ENCODE measurements at places on chromosomes 2 and 18.

GRCh38 chr2:119475225-119475856 is 43.7 kb downstream of the TMEM37 start:
- DNase-seq = no peak

DNA sequence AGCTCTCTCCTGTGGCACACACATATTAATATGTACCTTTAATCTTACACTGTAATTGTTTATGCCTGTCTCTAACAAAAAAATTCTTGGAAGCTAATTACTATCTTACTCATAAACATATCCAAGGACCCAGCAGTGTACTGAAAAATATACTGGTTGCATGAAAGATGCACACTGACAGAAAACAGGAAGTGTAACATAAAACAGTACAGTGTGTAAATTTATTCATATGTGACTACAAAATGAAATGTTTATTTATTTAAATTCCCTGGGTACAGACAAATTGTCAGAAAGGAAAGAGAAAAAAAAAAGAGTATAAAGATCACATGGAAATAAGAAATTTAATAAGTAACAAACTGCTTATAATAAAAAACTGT is 28.5 kb downstream of the TMEM131 start:
- DNase-seq = no peak

- DNase-seq = no peak
These were observed 213.9 kb downstream of the RAB3GAP1 start for GRCh38 chr2:135265960-135266490.

DNA sequence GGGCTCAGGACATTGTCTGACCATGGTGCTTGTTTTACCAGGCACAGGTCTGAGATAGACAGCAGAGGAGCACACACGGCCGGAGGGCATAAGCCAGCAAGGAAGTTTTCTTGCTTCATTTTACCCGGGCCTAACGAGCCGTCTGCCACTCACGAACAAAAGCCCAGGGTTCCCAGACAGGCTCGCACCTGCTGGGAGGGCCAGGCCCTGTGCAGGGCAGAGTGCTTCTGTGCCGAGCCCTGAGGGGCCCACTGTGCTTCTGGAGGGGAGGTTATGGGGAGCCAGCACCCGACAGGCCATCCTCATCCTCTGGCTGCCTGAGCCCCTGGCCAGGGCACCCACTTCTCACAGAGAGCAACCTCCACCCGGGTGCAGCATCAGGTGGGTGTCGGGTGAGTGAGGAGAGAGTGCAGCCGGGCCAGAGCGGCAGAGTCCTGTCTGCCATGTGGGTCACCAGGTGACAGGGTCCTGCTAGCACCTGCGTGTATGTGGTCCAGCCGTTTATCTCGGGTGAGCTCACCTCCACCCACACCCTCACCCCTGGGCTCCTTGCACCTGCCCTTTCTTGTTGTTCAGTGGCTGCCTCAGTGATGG is 297.9 kb downstream of the NDUFA10 start:
- no peak for DNase-seq

DNA sequence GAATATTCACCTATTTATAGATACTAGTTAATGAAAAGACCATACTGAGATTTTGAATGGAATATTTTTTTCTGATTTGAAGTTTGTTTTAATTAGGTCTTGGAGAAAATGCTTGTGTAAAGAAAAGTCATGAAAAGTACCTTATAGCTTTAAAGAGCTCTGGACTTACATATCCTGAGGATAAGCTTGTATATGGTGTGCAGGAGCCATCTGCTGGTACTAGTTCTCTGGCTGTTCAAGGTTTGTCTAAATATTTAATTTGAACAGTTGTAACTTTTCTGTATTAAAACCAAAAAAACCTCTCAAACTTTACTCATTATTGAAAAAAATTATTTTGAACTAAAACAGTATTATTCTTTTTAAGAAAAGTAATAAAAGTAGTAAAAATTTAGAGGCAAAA is 50.1 kb downstream of the UBR3 start:
- DNase-seq = no peak

DNA sequence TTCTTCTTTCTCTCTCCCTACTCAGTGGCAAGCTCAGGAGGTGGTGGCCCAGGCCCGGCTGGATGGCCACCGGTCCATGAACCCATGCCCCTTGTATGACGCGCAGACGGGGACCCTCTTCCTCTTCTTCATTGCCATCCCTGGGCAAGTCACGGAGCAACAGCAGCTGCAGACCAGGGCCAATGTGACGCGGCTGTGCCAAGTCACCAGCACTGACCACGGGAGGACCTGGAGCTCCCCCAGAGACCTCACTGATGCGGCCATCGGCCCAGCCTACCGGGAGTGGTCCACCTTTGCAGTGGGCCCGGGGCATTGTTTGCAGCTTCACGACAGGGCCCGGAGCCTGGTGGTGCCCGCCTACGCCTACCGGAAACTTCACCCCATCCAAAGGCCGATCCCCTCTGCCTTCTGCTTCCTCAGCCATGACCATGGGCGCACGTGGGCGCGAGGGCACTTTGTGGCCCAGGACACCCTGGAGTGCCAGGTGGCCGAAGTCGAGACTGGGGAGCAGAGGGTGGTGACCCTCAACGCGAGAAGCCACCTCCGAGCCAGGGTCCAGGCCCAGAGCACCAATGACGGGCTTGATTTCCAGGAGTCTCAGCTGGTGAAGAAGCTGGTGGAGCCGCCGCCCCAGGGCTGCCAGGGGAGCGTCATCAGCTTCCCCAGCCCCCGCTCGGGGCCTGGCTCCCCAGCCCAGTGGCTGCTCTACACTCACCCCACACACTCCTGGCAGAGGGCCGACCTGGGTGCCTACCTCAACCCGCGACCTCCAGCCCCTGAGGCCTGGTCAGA is 1.8 kb downstream of the NEU2 start:
- DNase-seq = no peak

GRCh38 chr2:145654156-145654555 is 1134.2 kb upstream of the ZEB2 start:
- DNase-seq = no peak

GRCh38 chr2:191366199-191366598 is 121.0 kb downstream of the MYO1B start:
- DNase-seq = no peak

DNA sequence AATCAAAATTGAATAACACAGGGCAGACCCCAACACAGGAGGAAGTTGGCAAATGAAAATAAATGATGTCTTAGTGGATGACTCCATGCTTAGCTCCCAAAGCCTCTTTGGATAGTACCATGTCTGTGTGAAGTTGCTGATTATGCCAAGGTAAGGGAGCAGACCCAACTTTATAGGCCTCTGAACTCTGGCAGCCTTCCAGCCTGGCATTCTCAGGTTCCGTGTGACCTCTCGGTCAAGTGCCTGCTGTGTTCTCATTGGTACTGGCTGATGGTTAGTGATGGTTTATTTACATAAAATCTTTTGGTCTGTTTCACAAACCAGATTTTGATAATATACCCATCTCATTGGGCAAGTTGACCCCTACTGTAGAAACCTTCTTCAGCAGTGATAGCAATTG is 112.2 kb upstream of the TTC39C start:
- DNase-seq = no peak

DNA sequence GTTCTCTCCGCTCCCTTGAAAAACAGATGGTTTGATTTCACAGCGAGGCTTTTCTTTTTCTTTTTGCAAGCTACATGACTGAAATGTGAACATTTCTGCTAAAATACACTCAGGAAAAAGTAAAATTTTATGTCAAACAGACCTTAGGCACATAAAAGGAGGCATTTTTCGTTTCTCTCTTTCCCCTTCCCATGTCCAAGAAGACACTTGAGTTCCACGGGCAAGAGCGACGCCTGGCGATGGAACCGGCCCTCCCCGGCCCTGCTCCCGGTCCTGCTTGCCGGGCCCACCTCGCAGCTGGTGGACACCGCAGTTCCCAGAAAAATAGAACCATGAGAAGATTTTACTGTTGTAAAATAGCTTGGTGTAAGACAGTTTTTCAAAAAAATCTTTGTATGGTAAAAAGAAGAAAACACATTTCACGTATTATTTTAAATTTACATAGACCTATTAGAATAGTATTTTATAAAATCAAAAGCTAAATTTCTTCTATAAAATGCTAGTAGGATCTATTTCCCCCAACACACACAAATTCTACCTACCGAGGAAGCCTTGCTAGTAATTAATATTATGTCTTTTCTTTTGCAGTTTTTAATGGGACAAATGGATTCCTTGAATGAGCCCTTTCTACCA is 2.3 kb upstream of the ALKAL2 start:
- DNase-seq = peak; percentile 40

DNA sequence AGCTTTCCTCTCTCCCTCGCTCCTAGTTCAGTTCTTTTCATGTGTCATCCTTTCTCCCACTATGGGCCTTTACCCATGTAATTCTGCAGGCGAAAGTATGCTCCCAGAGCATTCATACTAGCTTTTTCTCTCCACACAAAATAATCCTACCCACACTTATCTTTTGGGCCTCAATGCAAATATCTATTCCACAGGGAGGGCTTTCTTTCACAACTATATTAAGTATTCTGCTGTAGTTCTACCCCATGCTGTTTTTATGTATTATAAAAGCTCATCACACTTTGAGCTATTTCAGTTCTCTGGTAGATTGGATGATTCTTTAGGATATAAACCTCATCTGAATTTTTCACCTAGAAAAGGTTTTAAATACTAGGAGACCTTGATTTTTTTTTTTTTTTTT is 774.6 kb upstream of the CRIM1 start:
- DNase-seq = no peak

- DNase-seq = no peak
These were observed 145.1 kb downstream of the AGPS start for GRCh38 chr2:177537636-177538035.

GRCh38 chr2:85104228-85104627 is 29.0 kb upstream of the TCF7L1 start:
- no peak for DNase-seq

- DNase-seq = no peak
These were observed 679.7 kb downstream of the METTL4 start for GRCh38 chr18:1891641-1892040.

GRCh38 chr18:49094136-49094535 is 143.4 kb upstream of the SMAD7 start:
- no peak for DNase-seq

DNA sequence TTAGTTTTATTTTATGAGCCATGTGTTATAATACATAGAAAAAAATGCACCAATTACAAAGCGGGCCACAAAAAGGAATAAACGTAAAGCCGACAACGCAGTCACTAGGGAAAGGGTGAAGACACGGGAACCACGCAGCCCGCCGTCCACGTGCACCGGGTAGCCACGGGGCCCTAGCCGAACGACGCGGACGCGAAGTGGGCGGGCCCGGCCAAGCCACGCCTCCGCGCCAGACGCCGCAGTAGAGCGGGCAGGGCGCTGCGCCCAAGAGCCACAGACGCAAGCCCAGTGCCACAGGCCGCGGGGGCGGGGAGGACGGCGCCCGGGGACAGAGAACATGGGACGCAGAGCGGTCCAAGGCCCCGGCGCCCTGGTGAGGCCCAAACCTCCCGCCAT is at the start of gene DUSP28:
Gene DUSP28 (plus strand): TSS at position 274 of the 396 bp plus-strand sequence. CDS start 328 bp downstream, outside the sequence.
- DNase-seq = peak; percentile 70

DNA sequence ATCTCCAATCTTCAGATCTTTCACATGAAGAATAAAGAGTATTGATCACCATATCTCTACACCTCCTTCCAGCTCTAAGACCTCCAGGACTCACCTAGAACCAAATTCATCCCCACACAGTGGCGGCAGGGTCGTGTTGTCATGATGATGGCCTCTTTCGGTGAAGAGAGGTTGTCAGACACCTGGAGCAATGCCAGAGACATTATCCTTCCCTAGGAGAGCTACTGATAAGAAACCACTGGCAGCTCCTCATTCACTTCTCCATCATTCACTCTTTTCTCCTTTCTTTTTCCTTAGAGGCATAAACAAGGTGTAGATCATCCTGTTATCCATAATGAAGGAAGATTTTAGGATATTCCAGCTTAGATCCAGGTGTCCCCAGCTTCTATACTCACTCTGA is 197.9 kb upstream of the TNP1 start:
- no peak for DNase-seq

GRCh38 chr2:64978514-64979268 is 10.5 kb upstream of the SLC1A4 start:
- no peak for DNase-seq

- no peak for DNase-seq
These were observed 154.9 kb downstream of the MYO3B start for GRCh38 chr2:170332676-170333402.

DNA sequence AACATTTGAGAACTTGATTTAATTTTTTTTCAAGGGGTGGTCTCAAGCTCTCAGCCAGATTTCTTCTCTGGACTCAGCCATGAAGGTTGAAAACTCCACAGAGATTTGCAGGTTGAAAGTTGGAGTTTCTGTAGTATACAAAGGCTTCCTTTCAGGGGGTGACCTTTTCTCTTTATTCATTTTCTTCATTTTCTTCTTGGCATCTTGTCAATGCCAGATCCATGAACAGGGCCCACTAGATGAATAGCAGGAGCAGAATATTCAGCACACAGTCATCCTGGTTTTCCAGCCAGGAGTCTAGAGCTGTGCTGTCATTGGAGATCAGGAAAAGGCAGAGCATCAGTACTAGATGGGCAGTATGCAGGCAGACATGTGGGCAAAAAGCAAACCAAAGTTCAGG is 62.0 kb downstream of the INSIG2 start:
- DNase-seq = no peak

- DNase-seq = no peak
These were observed 25.5 kb downstream of the TTR start for GRCh38 chr18:31617031-31617717.

DNA sequence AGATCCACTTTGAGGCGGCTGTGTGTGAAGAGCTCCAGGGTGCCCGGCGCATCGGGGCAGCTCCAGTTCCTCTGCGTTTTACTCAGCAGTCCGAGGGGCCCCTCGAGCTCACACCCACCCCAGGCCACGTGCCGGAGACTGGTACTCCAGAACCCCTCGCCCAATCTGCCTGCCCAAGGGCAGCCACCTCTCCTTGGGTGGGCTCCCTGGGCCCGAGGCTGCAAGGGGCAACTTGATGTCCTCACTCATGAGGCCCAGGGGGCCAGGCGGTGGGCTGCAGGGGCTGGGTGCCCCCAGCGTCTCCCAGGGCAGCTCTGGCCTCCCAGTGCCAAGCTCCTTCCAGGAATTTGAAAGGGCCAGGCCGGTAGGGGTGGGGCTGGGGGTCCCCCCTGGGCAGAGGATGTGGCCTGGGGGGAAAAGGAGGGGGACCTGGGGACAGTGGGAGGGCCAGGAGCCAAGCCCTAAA is 16.7 kb downstream of the RAMP1 start:
- DNase-seq = no peak

- no peak for DNase-seq
These were observed 36.5 kb upstream of the B4GALT6 start for GRCh38 chr18:31720867-31721266.

- DNase-seq = no peak
These were observed 108.4 kb downstream of the POLR1A start for GRCh38 chr2:85997017-85997970.

- DNase-seq = no peak
These were observed 199.6 kb downstream of the VAPA start for GRCh38 chr18:10113121-10114022.
